ENCODE measurements at places on chromosomes 1 and 21. TPM values are rescaled to one million over a fixed set of nuclear protein-coding genes. Genes with fewer than 3 reads are reported as not detected.

The JAM2 gene
- total RNA-seq = 0.78 TPM

The OR2T2 gene
- total RNA-seq = not detected

The C8B gene
- not detected for total RNA-seq

The ARHGAP30 gene
- total RNA-seq = not detected

The CATSPERE gene
- total RNA-seq = 2.4 TPM

The KCTD3 gene
- 51.5 TPM for total RNA-seq

The FOXD3 gene
- total RNA-seq = not detected

The VSIG8 gene
- total RNA-seq = not detected

The CD1B gene
- not detected for total RNA-seq

The PLA2G2D gene
- total RNA-seq = not detected

The RGS1 gene
- 0.43 TPM for total RNA-seq

The FAM151A gene
- not detected for total RNA-seq

The HSD3B1 gene
- total RNA-seq = not detected

The PRAMEF33 gene
- total RNA-seq = not detected

The SEC22B gene
- total RNA-seq = 143 TPM

The FAM43B gene
- 3.1 TPM for total RNA-seq

The GPR157 gene
- total RNA-seq = 3.7 TPM

The CHI3L2 gene
- total RNA-seq = 128 TPM

Measured in articular chondrocyte of knee joint (primary cell).